Uterus (tissue), 4 donors: ENCODE measurements at places on chromosomes 3 and 15. TPM values are rescaled to one million over a fixed set of nuclear protein-coding genes. Genes with fewer than 3 reads are reported as not detected.

DNA sequence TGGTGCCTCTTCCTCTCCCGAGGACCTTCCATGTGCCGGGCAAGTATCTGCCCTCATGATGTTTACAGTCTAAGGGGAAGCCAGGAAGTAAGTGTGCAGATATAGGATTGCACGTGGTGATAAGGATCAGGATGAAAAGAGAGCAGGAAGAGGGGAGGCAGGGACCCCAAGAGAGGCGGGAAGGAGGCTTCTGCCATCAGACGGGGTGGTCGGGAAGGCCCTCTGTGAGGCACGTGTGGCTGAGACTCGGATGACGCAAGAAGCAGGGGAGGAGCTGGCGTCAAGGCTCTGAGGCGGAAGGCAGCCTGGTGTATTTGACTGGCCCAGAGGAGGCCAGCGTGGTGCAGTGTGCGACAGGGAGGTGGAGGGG lies 762 bp upstream of the IQSEC1 start:
- DNase-seq: no peak

DNA sequence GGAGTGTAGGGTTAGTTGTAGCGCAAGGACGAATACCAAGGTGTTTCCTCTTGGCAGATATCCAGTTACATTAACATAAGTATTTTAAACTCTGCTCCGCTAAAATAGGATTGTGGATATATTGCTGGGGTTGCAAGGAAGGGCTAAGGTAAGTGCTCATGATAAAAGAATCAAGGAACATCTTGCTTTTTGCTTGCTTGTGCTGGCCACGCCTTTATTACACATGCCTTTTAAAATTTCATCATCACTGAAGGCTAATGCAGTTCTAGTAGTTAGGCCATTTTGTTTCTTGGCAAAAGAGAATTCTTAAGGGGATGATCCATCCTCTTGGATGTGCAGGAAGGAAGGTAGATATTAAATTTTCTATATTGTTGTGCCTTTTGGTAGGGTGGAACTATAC lies 415.6 kb upstream of the TPM1 start:
- DNase-seq: no peak

DNA sequence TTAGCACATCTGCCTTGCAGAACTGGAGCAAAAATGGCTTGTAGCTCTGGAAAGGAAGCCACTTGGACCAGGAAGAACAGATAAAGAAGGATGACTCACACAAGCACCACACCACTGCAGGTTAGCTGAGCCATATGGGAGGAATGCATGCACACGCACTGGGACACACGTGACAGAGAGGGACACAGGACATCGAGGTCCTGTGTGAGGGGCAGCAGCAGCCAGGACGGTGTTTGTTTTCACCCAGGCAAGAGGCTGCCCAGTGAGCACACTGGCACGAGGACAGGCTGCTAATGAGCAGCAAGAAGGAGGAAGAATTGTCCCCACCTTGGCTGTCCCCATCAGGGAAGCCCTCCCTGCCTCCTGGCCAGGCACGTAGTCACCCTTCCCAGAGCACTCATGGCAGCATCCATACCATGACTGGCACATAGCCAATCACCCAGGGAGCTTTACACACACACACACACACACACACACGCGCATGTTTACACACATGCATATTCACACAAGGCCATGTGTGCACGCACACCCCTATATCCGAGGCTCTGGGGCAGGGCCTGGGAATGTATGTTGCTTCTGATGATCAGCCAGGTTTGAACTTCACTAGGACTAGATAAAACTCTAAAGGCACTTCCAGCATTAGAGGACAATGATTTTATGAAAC lies 24.0 kb upstream of the SPTBN5 start:
- no peak for DNase-seq

GRCh38 chr3:197460002-197460401 lies 95.8 kb downstream of the BDH1 start:
- DNase-seq: no peak

DNA sequence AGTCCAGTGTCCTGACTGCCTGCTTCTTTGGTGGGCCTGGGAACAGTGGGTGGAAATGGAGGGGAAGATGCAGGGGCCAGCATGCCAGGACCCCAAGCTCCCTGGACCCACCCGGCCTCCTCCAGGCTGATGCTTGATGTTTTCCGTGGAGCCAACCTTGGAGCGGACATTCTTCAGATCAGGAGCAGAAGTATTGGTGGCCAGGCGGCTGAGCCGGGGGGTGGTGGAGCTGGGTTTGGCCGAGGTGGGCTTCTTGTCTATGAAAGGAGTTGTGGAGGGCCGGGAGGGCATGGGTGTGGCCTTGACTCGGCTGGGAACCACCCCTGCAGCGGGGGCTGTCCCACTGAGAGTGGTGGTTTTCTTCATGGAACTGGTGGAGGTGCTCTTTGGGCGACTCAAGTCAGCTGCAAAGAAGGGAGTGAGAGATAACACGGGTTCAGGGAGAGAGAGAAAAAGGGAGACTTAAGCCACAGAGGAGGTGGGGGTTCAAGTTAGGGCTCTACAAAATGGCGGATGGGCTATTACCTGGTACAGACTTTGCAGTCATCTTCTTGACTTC lies 67.8 kb downstream of the DHX30 start:
- no peak for DNase-seq

- no peak for DNase-seq
Observed at GRCh38 chr3:176032043-176032442, 1165.2 kb downstream of the TBL1XR1 start.

DNA sequence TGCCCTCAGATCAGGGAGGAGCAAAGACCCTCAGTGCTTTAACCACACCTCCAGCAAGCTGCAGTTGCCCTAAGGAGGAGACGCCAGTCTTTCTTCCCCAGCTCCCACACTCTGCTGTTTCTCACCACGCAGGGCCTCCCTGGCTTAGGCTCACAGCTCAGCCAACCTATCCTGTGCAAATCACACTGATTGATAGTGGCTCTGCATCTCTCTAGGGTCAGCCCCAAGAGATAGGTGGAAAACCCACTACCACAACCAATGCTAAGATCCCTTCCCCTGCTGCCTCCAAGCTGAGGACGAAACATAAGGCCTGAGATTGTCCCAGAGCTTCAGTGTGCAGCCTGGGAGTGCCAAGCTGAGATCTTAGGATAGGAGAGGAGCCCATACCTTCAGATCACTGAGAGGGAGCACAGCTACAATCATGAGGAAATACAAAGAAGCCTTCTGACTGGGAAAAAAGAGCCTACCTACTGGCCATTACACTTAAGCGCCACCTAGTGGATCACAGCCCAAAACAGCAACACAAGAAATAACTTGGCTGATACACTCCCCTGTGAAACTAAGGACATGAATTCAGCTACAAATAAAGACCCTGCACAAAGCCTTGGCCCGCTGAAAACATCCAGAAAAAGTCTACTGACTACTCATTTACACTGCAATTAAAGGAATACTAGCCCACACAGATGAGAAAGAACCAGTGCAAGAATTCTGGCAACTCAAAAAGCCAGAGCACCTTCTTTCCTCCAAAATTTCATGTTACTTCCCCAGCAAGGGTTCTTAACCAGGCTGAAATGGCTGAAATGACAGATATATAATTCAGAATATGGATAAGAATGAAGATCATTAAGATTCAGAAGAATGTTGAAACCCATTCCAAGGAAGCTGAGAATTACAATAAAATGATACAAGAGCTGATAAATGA lies 271.5 kb upstream of the DCBLD2 start:
- no peak for DNase-seq

STARD9 gene
- total RNA-seq: 22.8 TPM

RTP1 gene
- not detected for total RNA-seq

NMNAT3 gene
- 5.8 TPM for total RNA-seq

CACNA2D2 gene
- total RNA-seq: not detected

GRK7 gene
- 0.18 TPM for total RNA-seq

LRRN1 gene
- 0.29 TPM for total RNA-seq

NFKBIZ gene
- 87.9 TPM for total RNA-seq

MAP1A gene
- total RNA-seq: 5.9 TPM
